A549 (cell line): ENCODE measurements at places on chromosomes 1 and 21. TPM values are rescaled to one million over a fixed set of nuclear protein-coding genes. Genes with fewer than 3 reads are reported as not detected.

The DNM3 gene
- 0.34 to 0.57 TPM (median 0.55 TPM) in 3 replicates for polyA plus RNA-seq

The NUDT4B gene
- 1.5 to 2.3 TPM (median 1.7 TPM) in 3 replicates for polyA plus RNA-seq

The DNAH14 gene
- 15.9 to 17.6 TPM (median 16.1 TPM) in 3 replicates for polyA plus RNA-seq

The LCE2B gene
- not detected in 3 replicates for polyA plus RNA-seq

The S100A8 gene
- not detected in 3 replicates for polyA plus RNA-seq

The COL9A2 gene
- polyA plus RNA-seq: 0.12 to 0.32 TPM (median 0.12 TPM) in 3 replicates

- no peak for DNase-seq
Measured at GRCh38 chr21:26962621-26963181, 4.2 kb downstream of the ADAMTS5 start.

DNA sequence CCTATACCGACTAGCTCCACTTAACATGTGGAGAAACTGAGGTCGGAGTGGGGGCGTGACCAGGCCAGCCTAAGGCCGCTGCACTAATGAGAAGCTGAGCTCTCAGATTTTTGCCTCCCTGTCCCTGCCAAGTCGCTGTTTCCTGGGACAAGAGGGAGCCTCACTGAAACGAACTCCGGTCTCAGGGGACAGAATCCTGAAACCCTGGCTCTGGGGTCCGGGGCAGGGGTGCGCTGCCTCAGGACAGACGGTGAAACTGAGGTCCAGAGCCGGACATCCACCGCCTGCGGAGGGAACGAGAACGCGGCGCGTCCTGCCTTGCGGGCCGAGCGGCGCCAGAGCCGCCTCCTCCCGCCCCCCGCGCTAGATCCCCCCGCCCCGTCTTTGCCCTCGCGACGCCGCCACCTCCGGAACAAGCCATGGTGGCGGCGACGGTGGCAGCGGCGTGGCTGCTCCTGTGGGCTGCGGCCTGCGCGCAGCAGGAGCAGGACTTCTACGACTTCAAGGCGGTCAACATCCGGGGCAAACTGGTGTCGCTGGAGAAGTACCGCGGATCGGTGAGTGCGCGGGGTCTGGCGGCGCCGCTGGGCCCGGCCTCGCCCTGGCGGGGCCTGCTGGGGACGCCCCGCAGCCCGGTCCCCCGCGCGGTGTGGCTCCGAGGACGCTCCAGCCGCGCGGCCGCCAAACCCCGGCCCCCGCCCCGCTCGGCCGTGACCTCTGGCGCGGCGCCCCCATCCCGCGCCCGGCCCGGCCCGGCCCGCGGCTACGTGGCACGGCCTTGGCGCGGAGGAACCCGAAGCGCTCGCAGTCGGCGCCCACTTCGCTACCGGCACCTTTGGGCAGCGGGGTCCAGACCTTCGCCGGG is at the start of gene GPX7:
Gene GPX7 (plus strand): TSS at position 381 of the 865 bp plus-strand sequence. CDS start 39 bp downstream, at position 420.
- DNase-seq: no peak

- DNase-seq: no peak
Measured at GRCh38 chr1:10903821-10904220, 107.4 kb upstream of the CASZ1 start.

- no peak for DNase-seq
Measured at GRCh38 chr1:70714149-70714548, 303.1 kb downstream of the CTH start.

DNA sequence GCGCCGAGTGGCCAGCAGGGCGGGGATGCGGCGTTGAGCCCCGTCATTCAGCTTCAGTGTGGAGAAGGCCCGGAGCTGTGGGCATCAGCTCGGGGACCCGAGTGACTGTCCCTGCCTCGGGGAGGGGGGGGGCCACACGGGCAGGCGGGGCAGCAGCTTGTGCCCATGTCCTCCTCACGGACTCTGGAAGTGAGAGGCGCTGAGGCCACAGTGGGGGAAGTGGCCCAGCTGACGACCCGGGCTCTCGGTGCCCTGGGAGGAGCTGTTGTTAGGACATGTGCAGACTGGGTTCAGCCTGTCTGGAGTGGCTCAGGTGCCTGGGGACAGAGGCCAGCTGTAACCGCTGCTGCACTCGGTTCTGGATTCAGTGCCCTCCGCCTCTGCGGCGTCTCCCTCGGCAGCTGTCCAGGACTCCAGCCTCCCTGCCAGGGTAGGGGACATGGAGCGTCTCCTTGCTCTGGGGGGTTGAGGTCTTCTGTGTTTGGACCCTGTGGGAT is 71.1 kb downstream of the SKI start:
- DNase-seq: no peak

GRCh38 chr1:197915260-197915861 is 1.8 kb upstream of the LHX9 start:
- no peak for DNase-seq

DNA sequence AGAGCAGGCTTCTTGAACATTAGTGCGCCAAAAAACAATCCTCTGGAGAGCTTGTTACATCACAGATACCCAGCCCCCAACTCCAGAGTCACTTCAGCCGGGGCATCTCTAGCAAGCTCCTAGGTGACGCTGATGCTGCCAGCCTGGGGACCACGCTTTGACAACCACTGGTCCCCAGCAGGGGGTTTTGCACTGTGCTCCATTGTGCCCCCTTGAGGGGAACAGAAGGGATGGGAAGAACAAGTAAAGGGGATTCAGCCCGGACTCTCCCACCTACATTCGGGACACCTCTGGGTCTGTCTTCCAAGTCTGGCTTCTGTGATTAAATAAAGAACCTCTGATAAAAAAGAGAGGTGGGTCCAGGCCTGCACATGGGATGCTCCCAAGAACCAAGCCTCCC is 60.4 kb downstream of the ATP5PO start:
- no peak for DNase-seq

DNA sequence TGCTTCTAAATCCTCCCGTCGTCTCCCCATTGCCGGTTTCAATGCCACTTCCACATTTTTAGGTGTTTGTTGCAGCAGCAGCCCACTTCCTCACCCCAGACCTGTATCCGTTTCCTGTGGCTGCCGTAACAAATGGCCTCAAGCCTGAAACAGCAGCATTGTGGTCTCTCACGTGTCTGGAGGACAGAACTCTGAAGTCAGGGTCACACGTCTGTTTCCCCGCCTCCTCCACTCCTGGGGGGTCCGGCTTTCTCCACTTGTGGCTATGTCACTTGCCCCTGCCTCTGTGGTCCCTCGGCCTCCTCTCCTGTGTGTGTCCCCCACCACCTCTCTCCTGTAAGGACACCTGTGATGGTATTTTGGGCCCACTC is 21.8 kb downstream of the TRPM2 start:
- DNase-seq: no peak

DNA sequence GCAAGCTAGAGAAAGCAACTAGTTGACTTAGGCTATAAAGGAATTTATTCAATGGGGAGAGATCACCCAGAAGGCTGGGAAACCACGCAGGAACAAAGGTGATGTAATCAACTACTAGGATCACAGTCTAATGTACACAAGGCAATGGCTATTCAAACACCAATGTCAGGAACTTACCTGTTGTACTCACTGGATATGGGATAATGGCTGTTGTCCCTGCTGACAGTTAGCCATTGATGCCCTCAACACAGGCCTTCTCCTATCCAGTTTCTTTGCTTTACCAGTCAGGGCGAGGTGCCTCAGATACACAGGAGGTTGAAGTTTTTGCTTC is 32.3 kb downstream of the C21orf91 start:
- DNase-seq: no peak

DNA sequence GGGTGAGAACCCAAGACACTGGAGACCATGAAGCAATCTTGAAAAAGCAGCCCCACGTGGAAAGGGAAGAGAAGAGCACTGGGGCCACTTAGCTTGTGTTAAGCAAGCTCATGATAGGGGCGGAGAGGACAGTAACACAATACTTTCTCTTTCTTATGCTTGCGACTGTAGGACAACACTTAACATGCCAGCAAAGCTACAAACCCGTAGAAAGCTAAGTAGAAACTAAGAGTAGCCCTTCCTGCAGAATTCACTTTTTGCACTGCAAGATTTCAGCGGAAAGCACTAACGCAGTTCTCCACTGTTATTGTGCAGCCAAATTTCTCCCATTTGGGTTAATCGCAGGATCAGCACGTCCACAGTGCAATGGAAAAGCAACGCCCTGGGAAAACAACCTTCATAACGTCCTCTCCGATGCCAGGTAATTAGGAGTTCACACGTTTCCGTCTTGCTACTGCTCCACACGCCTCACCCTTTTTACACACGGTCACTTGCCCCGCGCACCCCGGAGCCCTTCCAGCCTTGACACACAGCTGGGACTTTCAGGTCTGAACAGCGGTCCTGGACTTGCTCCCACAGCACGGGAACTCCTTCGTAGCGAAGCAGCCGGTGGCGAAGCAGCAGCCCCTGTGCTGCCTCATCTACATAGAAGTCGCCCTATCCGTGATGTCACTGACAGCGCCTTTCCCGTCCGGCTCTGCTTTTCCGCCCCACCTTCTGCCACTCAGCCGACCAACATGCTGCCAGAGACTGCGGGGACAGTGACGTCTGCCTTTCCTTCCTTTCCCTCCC is 148.6 kb downstream of the PPIAL4G start:
- DNase-seq: peak; percentile 93

GRCh38 chr1:245873883-245874671 is 633.0 kb downstream of the SMYD3 start:
- DNase-seq: no peak

- DNase-seq: peak; percentile 52
Measured at GRCh38 chr1:204438628-204439027, 27.0 kb upstream of the PPP1R15B start.

GRCh38 chr1:160018900-160019299 is 12.9 kb downstream of the PIGM start:
- no peak for DNase-seq
